ENCODE measurements at places on chromosomes 5 and 9.

- DNase-seq: no peak
Measured at GRCh38 chr5:55620009-55620765, 85.4 kb upstream of the PLPP1 start.

DNA sequence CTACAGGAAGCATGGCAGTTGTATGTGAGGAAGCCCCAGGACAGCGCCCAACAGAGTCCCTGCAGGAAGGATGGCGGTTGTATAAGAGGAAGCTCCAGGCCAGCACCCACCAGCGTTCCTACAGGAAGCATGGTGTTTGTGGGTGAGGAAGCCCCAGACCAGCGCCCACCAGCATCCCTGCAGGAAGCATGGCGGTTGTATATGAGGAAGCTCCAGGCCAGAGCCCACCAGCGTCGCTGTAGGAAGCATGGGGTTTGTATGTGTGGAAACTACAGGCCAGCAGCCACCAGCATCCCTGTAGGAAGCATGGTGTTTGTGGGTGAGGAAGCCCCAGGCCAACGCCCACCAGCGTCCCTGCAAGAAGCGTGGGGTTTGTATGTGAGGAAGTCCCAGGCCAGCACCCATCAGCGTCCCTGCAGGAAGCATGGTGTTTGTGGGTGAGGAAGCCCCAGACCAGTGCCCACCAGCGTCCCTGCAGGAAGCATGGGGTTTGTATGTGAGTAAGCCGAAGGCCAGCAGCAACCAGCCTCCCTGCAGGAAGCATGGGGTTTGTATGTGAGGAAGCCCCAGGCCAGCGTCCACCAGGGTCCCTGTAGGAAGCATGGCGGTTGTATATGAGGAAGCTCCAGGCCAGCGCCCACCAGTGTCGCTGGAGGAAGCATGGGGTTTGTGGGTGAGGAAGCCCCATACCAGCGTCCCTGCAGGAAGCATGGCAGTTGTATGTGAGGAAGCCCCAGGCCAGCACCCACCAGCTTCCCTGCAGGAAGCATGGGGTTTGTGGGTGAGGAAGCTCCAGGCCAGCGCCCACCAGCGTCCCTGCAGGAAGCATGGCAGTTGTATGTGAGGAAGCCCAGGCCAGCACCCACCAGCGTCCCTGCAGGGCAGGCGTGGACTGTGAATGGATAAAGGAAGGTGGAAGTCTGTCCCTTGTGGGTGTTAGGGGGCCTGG lies 79.0 kb downstream of the DAP start:
- DNase-seq: no peak

DNA sequence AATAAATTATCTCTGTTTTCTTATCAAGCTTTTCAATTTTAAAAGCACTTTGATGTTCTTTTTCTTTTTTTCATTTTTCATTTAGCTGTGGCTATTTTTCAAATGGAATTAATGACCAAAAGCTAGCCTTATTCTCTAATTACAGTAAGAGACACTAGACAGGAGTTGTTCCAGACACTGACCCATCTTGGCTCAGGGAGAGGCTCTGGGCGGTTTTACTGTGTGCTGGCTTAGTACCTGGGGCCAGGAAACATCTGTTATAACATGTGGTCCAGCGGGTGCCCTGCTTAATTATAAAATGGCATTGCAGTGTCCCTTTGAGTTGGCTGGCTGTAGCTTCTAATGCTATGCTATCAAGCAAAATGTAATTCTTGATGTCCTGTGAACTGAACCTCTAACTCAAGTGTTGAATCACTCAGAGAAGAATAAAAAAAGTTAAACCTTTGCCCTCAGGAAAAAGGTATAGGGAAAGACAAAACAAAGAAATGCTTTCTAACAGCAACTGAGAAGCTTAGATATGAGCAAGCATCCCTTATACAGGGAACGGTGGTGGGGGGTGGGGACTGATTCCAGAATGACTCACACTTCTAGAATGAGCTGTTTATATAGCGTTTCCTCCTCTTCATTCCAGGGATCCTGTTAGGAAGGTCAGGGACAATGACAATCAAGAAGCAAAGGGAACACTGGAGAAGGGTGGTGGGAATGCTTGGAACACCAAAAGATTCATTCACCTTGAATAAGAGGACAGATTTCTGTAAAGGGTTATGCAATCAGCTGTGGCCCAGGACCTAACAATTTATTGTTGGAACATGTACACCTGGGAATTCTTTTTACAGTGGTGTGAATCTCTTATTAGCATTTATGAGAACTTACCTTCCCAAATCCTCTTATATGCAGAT lies 58.7 kb upstream of the NFIB start:
- DNase-seq: no peak

GRCh38 chr9:24545285-24545684 lies 412 bp downstream of the IZUMO3 start:
- no peak for DNase-seq

GRCh38 chr5:965604-966344 lies 42.8 kb upstream of the NKD2 start:
- peak; percentile 50 for DNase-seq
